CD4-positive, alpha-beta T cell (primary cell): ENCODE measurements at places on chromosomes 5 and 9. TPM values are rescaled to one million over a fixed set of nuclear protein-coding genes. Genes with fewer than 3 reads are reported as not detected.
A peak's percentile ranks its signal among the peaks of the same experiment; 100 is the strongest.

DNA sequence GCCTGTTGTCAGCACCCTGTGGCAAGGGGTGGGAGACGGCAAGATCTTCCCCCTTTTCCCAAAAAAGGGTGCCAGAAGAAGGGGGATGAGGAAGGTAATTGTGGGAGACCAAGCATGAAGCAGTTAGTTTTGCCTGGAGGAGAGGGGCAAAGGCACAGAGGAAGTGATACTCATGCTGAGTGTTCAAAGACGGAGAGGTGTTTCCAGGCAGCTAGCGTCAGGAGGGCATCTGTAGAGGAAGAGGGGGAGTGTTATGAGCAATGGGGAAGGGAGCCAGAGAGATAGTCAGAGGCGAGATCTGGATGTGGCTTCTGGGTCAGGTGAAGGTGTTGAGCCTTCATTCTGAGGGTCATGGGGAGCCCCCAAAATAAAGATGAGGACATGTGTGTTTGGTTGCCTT is 26.9 kb upstream of the ADAM19 start:
- peak; percentile 65 for DNase-seq

The ZFAND5 gene
- 368 TPM for total RNA-seq

DNA sequence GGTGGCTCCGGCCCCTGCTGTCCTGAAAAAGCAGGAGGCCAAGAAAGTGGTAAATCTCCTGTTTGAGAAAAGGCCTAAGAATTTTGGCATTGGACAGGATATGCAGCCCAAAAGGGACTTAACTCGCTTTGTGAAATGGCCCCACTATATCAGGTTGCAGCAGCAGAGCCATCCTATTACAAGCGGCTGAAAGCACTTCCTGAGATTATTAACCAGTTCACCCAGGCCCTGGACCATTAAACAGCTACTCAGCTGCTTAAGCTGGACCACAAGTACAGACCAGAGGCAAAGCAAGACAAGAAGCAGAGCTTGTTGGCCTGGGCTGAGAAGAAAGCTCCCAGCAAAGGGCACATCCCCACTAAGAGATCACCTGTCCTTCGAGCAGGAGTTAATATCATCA is 89.7 kb downstream of the MLLT3 start:
- no peak for DNase-seq

The COL27A1 gene
- 0.87 TPM for total RNA-seq

The PCDHB16 gene
- total RNA-seq = not detected

The ARHGEF28 gene
- not detected for total RNA-seq

The SMIM32 gene
- not detected for total RNA-seq

- no peak for DNase-seq
Measured at GRCh38 chr9:34507966-34508365, 14.8 kb downstream of the ENHO start.

DNA sequence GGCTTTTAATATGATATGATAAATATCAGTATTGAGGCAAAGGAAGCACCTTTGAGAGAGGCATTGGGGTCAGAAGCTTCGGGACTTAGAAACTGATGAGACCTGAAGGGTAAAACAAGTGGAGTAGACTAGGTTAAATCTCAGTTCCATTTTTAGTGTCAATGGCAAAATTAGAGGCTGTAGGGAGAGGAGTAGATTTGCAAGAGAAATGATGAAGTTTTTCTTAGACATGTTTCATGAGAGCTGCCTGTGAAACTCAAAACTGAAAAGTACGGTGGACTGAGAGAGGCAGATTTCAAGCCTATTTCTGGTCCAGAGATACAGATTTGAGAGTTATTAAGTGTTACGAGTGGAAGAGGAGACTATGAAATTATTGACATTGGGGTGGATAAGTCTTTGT is 278.5 kb downstream of the TAF11L14 start:
- no peak for DNase-seq

The EPB41L4A gene
- total RNA-seq = 0.08 TPM

- no peak for DNase-seq
Measured at GRCh38 chr5:141532726-141533125, 43.8 kb downstream of the PCDHGC5 start.

The PPP2R2B gene
- 4.1 TPM for total RNA-seq

The BNC2 gene
- not detected for total RNA-seq

The SFXN1 gene
- total RNA-seq = 138 TPM

- DNase-seq = no peak
Measured at GRCh38 chr5:15674716-15675115, 174.7 kb downstream of the FBXL7 start.

DNA sequence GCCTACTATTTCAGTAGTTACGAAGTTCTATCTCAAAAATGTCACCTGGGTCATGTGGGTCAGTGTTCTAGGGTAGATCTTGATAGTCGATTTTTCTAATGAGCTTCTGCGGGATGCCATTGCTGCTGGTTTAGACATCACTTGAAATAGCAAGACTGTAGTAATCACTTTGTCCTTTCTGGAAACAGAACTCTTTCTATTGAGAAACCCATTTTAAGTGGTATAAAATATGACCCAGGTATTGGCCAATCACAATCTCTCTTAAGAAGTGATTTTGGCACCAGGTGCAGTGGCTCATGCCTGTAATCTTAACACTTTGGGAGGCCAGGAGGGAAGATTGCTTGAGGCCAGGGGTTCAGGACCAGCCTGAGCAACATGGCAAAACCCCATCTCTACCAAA is 17.6 kb downstream of the ARRDC3 start:
- no peak for DNase-seq

The ARL14EPL gene
- total RNA-seq = not detected

The TMEM252 gene
- not detected for total RNA-seq

DNA sequence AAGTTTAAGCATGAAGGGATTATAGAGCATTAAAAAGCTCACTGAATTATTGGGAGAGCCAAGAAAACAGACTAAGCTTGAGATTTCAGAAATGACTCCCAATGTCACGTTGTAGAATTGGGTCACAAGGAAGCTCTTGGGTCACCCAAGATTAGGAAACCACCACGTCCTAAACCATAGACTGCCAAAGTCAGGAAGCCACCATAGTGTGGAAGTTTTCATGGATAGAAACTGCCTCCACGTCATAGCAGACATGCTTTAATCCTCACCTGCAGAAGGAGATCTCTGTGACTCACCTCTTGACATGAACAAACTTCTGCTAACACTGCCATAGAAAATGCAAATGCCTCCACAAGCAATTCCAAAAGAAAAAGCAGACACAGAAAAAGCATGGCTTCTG is 106.3 kb downstream of the SLC1A3 start:
- DNase-seq = no peak

- no peak for DNase-seq
Measured at GRCh38 chr5:849651-850301, 1.0 kb downstream of the ZDHHC11 start.

The EEIG1 gene
- 440 TPM for total RNA-seq

DNA sequence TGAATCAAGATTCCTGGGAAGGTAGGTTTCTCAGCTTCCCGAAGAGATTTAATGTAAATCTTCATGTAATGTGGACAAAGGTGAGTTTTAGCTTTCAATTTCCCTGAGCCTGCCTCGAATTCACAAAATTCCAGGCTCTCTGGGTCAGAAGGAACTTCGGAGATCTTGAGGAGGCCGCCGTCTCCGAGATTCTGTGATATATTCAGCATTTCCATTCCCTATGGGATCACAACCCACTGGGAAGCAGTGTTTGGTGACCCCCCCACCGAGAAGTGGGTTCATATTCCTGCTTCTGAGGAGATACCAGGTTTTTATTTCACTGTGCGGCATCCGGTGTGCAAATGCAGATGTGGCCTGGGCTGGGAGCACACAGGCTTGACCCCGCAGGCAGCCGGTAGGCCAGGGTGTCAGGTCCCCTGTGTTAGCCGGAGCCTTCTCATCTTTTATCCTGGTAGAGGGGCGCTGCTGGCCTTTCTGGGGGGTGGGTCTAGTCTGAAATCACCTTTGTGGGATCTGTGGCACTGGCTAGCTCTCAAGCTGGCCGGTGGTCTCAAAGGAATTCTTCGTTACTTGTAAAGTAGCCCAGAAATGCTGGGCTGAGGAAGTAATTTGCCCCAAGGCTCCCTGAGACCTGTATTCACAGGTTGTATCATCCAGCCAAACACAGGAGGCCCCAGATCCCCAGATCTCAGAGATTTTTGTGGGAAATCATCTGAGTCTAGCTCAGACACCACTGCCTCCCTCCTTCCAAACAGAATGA is 1.4 kb downstream of the PLEKHG4B start:
- DNase-seq = no peak

GRCh38 chr9:129143031-129143927 is 32.1 kb downstream of the PTPA start:
- DNase-seq = peak; percentile 67

The SHC3 gene
- not detected for total RNA-seq

GRCh38 chr5:16095612-16096011 is 84.0 kb downstream of the MARCHF11 start:
- DNase-seq = no peak

The AIF1L gene
- not detected for total RNA-seq

The REEP2 gene
- total RNA-seq = 0.34 TPM
